NCI-H1694 (cell line): ENCODE measurements at places on chromosomes 12 and 14.

- no peak for DNase-seq
Measured at GRCh38 chr14:23582906-23583760, 4.5 kb upstream of the JPH4 start.

DNA sequence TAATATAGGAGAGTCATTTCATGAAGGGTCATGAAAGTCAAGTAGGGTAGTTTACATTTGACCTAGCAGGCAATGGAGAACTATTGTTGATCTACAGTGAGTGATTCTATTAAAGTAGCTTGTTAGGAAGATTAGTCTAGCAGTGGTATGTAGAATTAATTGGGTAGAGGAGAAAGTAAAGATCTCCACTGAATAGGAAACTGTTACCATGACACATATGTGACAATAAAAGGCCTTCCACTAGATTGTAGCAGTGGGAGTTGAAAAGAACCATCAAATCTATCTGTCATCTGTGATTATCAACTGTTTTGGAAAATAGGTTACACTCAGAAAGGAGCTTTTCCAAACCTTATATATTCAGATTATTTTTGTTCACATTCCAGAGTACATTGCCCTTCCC, 92.3 kb downstream of the SOX5 start:
- no peak for DNase-seq

DNA sequence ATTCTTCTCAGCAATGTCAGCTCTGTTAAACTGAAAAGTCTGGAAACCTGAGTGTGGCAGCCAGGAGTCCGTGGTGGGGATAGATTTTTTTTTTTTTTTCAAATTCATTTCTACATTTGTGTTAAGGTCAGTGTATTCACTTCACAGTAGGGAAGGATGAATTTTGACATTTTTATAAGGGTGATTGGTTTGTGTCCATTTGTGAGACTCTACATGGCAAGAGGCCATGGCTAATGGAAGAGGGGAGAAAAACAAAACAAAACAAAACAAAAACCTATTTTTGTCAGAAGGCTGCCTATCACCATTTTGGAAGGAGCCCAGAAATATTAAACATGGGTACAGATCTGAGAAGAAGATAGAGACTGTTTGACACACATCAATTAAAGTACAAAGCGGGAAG, 176.1 kb downstream of the RMST start:
- DNase-seq, result no peak

DNA sequence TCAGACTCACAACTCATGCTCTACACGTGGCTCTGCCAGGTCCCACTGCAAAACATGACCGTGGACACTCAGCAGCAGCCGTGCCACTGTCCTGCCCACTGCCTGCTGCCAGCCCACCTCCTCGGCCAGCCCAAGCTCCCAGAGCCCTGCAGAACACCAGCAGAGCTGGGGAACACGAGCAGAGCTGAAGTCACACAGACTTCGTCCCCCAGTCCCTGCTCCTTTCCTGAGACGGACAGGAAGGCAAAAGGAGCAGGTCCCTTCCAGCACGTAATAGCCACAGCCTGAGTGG, 152.1 kb downstream of the DPF3 start:
- no peak for DNase-seq

DNA sequence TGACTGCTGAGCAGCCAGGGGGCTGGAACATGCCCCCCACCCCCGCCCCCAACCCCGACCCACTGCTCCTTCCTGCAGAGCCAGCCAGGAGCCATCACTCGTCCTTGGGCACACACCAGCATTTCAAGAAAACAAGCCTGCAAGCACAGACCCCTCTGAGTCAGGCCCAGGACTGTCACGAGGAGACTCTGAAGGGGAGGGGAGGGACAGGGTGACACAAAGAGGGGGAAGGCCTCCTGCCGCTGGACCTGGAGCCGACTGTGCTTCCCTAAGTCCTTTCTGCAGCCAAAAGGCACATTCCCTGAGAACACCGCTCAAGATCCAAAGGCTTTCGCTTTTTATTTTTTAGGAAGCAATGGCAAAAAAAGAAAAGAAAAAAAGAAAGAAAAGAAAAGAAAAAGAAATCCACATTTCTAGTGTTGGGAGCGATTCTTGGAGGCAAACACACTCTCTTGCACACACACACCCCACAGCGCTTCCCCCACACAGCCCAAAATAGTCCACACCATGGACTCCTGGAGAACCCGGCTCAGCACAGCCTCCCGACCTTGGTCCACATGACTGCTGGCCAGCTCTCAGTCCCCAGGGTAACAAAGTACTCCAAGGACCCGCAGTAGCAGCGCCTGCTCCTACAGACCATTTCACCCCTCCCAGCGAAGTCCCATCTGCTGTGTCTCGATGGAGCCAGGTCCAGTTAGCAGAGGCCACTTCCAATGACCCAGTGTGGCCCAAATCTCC, 101.7 kb downstream of the DPF3 start:
- DNase-seq, result no peak

DNA sequence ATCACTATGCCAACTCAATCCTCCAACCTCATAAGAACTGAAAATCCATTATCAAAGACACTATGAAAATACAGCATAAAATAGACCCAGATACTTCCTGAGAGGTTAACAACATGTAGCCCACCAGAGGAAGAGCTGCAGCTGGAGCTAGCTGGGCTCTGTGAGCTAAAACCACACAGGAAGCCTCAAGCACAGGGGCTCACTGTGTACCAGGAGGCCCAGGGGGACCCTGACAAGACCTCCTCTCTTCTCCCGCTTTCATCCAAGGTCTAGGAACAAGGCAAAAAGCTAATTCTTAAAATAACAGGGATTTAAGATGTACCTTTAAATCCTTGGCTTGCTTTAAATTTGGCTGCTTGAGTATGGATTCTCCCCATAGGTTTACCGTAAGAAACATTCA, 53.6 kb downstream of the EIF2S3B start:
- DNase-seq, result no peak

GRCh38 chr12:14289601-14290000, 75.9 kb upstream of the ATF7IP start:
- DNase-seq, result no peak

GRCh38 chr12:5794156-5794555, 150.9 kb downstream of the ANO2 start:
- no peak for DNase-seq

DNA sequence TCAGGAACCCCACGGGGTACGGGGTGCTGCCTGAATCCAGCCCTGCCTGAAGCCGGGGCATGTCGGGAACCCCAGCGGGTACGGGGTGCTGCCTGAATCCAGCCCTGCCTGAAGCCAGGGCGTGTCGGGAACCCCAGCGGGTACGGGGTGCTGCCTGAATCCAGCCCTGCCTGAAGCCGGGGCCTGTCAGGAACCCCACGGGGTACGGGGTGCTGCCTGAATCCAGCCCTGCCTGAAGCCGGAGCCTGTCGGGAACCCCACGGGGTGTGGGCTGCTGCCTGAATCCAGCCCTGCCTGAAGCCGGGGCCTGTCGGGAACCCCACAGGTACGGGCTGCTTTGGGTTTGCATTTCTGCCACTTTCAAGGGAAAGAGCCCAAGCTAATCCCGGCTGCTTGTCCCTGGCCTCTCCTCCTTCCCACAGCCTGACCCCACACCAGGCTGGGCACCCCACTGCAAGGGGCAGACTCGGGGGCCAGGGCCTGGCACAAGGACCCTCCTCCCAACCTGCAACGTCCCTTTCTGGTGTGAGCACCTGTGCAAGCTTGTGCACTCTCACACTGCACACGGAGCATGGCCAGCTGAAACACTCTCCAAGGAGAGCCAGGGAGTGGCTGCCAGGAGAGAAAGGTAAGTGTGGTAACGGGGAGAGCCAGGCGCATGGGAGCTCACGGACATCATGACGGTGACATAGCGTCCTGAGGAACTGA, 5.6 kb upstream of the FBRSL1 start:
- no peak for DNase-seq

DNA sequence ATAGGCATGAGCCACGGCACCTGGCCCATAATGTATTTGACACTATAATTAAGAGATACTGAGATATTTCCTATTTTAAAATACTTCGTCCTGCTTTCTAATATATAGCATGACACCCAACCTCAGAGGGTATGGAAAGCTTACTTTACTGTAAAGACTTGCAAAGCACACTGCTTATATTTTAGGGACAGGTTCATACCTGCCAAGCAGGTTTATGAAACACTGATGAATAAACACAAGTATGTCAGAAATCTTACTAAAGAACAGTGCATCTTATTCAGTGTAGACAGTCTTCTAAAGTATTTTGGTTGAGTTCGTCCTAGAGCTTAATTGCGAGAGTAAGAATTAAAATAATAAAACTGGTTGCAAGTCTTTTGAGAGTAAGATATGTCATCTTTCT, 65.4 kb downstream of the PPFIBP1 start:
- DNase-seq, result no peak

DNA sequence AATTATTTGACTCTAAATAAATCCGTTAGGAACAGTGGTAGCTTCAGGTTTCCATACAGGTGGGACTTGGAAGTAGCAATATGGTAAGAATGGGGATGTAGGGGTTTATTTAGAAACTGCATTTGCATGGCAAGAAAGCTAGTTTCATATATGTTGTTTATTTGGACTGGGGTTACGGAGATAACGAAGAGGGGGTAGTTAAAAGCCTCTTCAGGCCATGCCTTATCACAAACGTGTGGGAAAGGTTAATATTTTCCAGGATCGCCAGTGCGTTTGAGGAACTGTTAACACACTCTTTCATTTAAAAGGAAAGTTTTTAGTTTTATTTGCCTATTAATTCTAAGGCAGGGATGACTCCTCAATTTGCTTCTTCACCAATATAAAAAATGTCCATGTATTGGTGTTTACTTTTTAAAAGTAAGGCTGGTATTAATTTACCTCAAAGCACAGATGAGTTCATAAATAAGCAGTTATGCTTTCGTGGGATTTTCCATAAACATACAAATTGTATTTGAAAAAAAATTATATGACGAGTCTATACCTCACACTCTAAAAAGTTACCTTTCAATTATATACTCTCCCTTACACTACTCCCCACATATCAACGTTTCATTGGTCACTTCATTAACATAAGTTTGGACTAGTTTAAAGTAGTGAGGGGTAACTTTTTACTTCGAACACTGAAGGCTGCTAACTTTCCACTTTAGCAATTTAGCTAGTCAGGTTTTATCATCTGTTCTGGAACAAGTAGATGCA, 814 bp downstream of the RAB2B start:
- no peak for DNase-seq

DNA sequence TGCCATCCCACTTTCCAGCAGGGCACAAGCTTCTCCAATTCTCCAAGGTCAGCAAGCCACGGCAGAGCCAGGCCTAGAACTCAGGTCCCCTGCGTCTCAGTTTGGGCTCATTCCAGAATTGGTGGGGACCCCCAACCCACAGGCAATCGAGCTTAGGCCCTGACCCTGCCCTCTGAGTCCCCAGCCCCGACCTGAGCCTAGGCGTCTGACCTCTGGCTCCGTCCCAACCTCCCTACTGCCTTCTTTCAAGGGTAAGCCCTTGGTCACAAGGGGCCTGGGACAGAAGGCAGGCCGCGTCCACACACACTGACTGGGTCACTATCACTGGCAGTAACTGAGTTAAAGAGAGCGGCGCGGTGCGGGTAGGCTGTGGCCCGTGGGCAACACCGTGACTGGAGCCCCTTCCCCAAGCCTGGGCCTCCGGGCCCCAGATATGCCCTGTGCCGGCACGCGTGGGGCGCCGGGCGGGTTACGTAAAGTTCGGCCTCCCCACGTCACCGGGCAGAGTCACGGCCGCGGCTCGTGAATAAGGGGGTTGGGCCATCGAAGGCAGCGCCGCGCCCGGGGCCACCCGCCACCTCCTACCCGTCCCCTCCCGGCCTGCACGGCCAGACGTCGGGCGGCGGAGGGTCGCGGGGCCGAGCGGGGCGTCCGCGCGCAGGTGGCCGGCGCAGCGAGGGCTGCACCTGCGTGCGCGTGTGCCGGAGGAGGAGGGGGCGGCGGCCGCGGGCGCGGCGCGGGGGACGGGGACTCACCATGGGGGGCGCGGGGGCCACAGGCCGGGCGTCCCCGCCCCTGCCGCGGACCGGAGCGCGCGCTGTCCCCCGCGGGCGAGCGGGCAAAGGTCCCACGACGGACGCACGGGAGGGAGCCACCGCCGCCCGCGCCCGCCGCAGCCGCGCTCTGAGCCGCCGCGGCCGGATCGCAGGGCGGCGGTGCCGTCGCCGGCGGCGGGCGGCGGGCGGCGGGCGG, 516 bp downstream of the ANKRD9 start:
- DNase-seq, result no peak

DNA sequence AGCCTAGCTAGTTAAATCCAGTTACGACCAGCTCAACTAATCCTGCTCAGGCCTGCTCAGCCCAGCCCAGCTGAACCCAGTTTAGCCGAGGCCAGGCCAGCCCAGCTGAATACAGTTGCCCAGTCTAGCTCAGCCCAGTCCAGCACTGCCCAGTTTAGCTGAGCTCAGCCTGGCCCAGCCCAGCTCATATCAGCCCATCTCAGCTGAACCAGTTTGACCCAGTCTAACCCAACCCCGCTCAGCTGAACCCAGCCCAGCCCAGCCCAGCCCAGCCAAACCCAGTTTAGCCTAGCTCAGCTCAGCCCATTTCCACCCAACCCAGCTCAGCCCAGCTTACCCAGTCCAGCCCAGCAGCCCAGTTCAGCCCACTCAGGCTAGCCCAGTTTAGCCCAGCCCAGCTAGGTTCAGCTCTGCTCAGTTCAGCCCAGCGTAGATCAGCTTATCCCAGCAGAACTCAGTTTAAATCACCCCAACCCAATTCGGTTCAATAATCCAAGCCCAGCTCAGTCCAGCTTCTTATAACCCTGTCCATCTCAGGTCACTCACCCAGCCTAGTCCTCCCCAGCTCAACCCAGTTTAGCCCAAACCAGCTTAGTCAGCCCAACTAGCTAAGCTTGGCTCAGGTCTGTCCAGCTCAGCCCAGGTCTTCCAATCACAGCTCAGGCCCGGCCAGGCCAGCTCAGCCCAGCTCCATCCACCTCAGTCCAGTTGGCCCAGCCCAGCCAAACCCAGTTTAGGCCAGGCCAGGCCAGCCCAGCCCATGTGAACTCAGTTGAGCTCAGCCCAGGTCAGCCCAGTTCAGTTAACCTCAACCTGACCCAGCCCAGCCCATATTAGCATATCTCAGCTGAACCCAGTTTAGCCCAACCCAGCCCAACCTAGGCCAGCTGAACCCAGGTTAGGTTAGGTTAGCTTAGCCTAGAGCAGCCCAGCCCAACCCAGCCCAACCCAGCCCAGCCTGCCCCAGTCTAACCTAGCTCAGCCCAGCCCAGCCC, 76.7 kb downstream of the TMEM121 start:
- no peak for DNase-seq
